ENCODE measurements at places on chromosomes 12 and 14.

DNA sequence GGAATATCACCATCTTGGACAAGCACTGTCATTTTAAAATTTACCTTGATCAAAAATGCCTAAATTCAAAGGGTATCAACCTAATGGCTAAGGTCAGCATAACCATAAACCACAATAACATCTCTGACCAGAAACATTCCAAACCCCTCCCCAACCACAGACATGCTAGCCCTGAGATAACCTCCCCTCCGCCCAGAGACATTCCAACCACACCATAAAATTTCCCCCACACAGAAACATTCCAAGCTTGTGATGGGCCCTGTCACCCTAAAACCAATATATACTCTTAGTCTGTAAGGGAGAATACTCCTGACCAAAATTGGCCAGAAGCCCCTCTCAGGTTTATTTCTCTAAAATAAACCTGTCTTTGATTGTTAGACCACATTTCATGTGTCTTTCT is 17.7 kb downstream of the EPYC start:
- DNase-seq, result no peak

- DNase-seq, result no peak
Observed at GRCh38 chr14:105357626-105358025, 40.7 kb upstream of the TEX22 start.

DNA sequence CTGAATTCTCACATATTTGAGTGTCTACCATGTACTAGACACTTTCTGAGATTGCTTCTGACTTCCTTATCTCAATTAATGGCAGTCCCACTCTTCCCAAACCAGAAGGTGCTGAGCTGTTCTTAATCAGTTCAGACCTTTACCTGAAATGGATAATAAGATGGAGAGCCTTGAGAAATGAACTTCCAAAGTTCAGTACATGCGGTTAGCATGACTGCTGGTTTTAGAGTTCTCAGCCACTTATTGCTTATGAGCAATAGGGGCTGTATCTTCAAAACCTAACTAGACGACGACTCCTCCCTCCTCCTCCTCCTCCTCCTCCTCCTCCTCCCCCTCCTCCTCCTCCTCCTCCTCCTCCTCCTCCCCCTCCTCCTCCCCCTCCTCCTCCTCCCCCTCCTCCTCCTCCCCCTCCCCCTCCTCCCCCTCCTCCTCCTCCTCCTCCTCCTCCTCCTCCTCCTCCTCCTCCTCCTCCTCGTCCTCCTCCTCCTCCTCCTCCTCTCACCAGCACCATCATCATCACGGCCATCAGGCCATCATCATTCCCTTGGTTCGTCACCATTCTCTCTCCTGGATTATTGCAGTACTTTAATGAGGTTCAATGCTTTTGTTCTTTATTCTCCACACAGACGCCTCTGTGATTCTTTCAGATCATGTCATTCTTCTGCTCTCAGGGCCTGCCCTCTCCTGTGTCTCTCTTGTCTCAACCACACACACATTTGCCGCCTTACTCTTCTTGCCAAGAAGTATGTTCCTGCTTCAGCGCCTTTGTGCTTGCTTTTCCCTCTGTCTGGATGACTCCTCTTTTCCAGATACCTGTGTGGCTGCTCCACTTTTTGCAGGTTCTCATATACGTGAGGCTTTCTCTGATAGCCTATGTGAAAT is 2.7 kb downstream of the PCNX1 start:
- no peak for DNase-seq

DNA sequence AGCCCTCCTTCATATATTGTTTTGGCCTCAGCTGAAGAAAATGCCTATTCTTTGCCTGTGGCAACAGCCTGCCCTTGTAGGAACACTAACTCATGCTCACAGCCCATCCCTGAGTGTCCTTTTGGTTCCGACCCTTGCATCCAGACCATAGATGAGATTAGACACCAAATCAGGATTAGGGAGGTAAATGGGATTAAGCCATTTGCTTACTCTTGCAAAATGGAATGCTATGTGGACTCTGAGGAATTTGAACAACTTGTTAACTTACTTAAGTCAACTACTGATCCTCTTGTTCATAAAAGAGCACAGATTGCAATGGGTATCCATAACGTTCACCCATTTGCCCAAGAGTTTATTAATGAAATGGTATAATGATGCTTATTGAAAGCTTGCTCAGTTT is 27.3 kb downstream of the TSHR start:
- DNase-seq, result no peak

DNA sequence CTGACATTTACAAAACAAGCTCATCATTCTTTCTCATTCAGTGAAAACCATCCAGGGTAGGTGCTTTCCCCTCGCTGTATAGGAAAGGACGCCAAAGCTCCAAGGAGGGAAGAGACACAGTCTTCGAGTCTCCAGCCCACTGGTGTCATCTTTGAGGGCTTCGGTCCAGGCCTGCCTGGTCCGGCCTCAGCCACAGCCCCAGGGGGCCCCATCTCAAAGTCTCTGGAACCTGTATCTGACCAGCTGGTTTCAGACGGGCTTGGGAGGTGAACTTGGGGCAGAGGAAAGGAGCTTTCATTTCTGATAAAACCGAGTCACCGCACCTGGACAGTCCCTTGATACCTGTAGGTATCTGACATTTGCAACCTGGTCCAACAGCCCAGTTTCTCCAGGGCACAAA is 229.5 kb upstream of the RTL1 start:
- DNase-seq, result no peak

DNA sequence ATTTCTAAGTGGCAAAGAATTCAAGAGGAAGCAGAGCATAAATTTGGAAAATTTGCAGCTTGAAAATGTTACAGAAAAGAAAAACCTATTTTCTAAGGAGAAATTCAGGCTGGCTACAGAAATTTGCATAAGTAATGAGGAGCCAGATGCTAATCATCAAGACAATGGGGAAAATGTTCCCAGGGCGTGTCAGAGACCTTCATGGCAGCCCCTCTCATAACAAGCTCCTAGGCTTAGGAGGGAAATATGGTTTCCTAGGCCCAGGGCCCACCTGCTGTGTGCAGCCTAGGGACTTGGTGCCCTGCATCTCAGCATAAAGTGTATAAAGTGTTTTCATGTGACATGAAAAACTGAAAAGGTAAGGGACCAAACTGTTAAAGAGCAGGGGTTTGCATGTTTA is 1796.3 kb upstream of the FLRT2 start:
- no peak for DNase-seq

- no peak for DNase-seq
Observed at GRCh38 chr12:44002607-44003006, 166.7 kb downstream of the TMEM117 start.

- DNase-seq, result no peak
Observed at GRCh38 chr14:37150414-37150813, 22.0 kb downstream of the SLC25A21 start.

DNA sequence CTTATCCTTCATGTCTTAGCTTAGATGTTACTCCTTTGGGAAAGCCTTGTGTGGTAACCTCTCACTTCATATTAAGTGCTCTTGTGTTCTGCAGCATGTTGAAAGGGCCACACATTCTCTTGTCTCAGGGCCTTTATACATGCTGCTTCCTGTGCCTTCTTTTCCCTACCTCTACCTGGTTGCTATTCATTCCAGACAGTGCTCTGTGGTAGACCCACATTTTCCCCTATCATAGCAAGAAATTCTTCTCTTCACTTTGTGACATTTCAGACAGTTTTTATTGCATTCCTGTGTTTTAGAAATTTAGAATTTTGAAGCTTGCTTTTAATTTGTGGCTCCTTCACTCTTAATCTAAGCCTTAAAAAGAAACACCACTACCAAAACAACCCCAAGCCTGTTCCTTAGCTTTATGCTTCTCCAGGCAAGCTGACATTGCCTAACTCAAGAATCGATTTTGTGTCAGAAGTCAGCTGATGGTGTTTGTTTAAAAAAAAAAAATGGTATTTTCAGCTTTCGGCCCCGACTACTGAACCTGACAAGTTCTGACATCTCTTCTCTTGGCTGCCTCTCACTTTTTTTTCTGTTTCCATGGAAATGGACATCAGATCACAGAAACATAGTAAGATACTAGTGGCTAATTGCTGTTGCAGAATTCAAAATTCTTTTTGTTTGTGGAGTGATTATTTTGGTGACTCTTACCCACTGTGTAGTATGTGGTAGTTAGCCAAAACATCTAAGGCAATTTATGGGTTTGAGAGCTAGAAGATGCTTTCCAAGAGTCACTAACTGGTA is 156.3 kb downstream of the NUBPL start:
- no peak for DNase-seq

DNA sequence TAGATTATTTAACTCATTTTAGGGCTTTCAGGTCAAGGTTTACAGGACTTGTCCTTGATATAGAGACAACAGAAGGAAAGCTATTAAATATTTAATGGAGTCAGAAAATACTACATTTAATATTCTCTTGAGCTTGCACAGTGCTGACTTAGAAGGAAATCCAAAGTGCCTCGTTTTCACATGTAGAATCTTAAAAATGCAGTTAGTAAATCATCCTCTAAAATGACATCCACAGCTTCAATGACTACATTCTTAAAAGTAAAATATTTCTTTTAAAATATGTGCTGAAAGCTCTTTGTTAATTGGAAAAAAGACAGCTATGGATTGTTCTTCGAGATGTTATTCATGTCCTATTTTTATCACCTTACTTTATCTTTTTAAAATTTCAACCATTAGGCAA is 146.9 kb downstream of the KCNC2 start:
- DNase-seq, result no peak

DNA sequence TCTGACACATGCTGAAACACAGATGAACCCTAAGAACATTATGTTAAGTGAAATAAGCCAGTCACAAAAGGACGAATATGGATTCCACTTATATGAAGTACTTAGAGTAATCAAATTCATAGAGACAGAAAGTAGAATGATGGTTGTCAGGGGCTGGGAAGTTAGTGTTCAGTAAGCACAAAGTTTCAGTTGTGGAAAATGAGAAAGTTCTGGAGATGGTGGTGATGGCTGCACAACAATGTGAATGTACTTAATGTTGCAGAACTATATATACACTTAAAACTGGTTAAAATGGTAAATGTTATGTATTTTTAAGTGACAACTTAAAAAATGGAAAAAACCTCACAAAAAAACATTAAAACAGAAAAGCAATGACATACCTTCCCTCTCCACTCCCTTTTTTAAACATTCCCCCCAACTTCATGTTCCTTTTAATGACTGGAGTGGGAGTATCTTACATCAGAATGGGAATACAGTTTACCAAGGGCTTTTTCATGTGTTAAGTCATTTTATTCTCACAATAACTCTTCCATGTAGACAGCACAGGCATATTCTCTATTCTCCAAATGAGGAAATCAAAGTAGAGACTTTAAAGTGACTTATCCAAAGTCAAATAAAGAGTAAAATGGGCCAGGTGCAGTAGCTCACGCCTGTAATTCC is 24.0 kb downstream of the BTBD7 start:
- no peak for DNase-seq
